ENCODE measurements at places on chromosomes 7 and 10. TPM values are rescaled to one million over a fixed set of nuclear protein-coding genes. Genes with fewer than 3 reads are reported as not detected.

NUPR2 gene
- not detected for total RNA-seq

NPTX2 gene
- not detected for total RNA-seq

PON3 gene
- total RNA-seq, result 0.32 TPM

PRRT4 gene
- 0.27 TPM for total RNA-seq

AKR1D1 gene
- total RNA-seq, result not detected

ASCC1 gene
- 57.7 TPM for total RNA-seq

CDH23 gene
- 1.4 TPM for total RNA-seq

ZNF736 gene
- total RNA-seq, result 24.6 TPM

GRCh38 chr10:46560952-46561351, 4.5 kb upstream of the GPRIN2 start:
- no peak overlapping the region for H3K4me3 ChIP-seq
- peaks cover 5% of the 10 kb centered on the region for H3K4me1 ChIP-seq
- DNase-seq, result no peak

DNA sequence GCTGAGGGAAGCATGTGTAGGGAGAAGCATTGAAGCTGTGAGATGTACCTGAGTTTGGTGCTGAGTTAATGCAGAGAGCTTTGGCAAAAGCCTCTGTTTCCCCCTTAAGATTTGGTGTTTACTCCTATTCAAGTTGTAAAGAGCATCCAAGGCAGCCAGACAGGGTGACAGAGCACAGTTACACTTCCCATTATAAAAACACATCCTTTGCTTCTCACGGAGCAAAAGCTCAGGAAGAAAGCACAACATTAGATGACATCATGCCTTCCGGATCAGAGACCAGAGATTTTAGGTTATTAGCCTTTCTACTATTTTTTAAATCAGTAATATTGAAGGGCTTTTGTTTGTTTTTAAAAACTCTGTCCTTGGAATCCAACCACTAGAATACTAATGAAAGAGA, 182.9 kb downstream of the DOCK4 start:
- no peaks in the 10 kb centered on the region for H3K4me1 ChIP-seq
- no peaks in the 10 kb centered on the region for H3K36me3 ChIP-seq
- H3K4me3 ChIP-seq, result no peak overlapping the region
- no peaks in the 10 kb centered on the region for H3K27me3 ChIP-seq

DNA sequence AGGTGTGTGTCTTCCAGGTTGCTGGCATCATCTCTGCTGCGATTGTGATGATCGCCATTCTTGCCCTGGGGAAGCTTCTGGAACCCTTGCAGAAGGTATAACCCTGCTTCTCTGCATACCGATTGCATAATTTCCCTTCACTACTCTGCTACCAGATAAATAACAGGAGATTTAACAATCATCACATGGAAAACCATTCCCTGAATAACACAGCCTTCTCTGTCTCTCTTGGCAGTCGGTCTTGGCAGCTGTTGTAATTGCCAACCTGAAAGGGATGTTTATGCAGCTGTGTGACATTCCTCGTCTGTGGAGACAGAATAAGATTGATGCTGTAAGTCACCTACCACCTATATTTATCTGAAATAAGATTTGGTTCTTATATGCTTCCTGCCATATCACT, 33.8 kb downstream of the SLC26A4 start:
- H3K36me3 ChIP-seq, result no peaks in the 10 kb centered on the region
- no peak overlapping the region for H3K4me3 ChIP-seq
- H3K27ac ChIP-seq, result no peak overlapping the region
- no peak for DNase-seq
- H3K4me1 ChIP-seq, result peaks cover 7% of the 10 kb centered on the region
- peaks cover 8% of the 10 kb centered on the region for H3K27me3 ChIP-seq

DNA sequence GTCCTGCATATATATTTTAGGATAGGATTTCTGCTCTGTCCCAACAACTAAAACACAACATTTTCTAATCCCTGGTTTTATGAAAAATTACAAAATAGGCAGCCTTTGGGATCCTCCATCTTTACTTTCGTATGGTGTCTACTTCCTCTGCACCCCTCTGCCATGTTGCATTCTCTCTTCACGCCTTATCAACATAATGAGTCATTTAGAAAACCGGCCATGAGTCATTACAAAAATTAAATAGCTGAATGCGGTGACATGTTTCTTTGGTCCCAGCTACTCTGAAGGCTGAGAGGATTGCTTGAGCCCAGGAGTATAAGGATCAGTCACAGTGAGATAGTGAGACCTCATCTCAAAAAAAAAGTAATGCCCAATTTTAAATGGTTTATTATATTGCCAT, 148.1 kb upstream of the CELF2 start:
- no peak overlapping the region for H3K27ac ChIP-seq
- no peak overlapping the region for H3K4me3 ChIP-seq
- H3K27me3 ChIP-seq, result peaks cover 23% of the 10 kb centered on the region
- no peaks in the 10 kb centered on the region for H3K4me1 ChIP-seq
- H3K36me3 ChIP-seq, result no peaks in the 10 kb centered on the region

GRCh38 chr7:74083928-74084721, 521 bp downstream of the LIMK1 start:
- peak; percentile 41 for DNase-seq
- no peaks in the 10 kb centered on the region for H3K27me3 ChIP-seq
- H3K4me1 ChIP-seq, result peaks cover 17% of the 10 kb centered on the region
- peak overlapping the region; percentile 85 for H3K4me3 ChIP-seq
- peaks cover 8% of the 10 kb centered on the region for H3K36me3 ChIP-seq

- peaks cover 2% of the 10 kb centered on the region for H3K27me3 ChIP-seq
- H3K27ac ChIP-seq, result no peak overlapping the region
- no peaks in the 10 kb centered on the region for H3K36me3 ChIP-seq
Observed at GRCh38 chr10:31646519-31646918, 282.1 kb downstream of the ARHGAP12 start.

DNA sequence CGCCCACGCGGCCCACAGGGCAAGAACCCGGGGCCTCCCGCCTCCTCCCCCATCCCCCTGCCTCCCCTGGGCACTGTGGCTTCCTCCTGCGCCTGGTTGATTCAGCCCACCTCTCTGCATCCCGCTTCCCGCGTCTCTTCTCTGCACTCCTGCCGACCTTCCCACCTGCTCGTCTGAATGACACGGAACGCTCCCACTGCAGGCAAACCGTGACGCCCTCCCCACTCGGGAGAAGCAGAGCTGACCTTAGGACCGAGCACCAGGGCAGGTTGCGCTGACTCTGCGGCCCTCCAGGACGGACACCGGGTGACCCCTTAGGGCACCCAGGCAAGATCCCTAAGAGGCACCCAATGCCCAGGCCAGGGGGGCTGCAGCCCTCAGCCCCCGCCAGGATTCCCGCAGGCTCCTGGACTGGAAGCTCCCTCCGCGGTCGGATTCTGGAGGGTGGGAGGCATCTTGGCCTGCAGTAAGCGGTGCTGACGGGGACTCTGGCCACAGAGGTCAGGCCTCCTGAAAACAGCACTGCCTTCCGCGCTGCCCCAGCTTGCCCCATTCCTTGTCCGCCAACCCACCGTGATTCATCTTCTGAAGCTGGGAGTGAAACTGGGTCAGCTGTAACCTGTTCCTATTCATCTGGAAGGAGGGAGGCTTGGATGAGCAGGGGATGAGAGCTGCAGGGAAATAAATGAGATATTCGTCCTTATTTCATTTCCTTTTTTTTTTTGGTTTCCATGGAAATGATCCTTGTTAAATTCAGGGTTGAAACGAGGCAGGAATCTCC, 990 bp downstream of the CALML3 start:
- H3K4me3 ChIP-seq, result no peak overlapping the region
- no peak overlapping the region for H3K27ac ChIP-seq
- no peaks in the 10 kb centered on the region for H3K27me3 ChIP-seq
- no peak for DNase-seq
- no peaks in the 10 kb centered on the region for H3K4me1 ChIP-seq
- no peaks in the 10 kb centered on the region for H3K36me3 ChIP-seq

DNA sequence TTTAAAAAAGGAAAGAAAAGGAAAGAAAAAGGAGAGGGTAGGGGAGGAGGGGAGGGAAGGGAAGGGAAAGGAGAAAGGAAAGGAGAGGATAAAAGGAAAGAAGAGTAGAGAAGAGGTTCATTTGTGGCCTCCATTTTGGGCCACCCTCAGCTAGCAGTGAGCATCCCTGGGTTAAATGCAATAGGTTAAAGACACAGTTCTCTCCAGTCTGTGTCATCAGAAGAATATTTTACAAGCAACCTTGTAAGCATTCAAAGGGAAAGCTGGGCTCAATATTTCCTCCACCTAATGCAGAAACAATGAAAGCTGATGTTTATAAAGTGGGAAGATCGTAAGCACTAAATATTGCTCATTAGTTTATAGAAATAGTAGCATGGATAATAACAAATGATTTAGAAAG, 219.1 kb upstream of the PITRM1 start:
- no peak overlapping the region for H3K27ac ChIP-seq
- no peaks in the 10 kb centered on the region for H3K36me3 ChIP-seq
- peaks cover 14% of the 10 kb centered on the region for H3K27me3 ChIP-seq
- DNase-seq, result no peak

GRCh38 chr10:33352175-33352574, 17.7 kb upstream of the NRP1 start:
- peaks cover 8% of the 10 kb centered on the region for H3K27me3 ChIP-seq
- H3K36me3 ChIP-seq, result no peaks in the 10 kb centered on the region
- DNase-seq, result no peak
- no peak overlapping the region for H3K4me3 ChIP-seq
- H3K4me1 ChIP-seq, result no peaks in the 10 kb centered on the region

- peaks cover 38% of the 10 kb centered on the region for H3K36me3 ChIP-seq
- no peak for DNase-seq
- H3K4me3 ChIP-seq, result no peak overlapping the region
- no peaks in the 10 kb centered on the region for H3K27me3 ChIP-seq
- no peak overlapping the region for H3K27ac ChIP-seq
- H3K4me1 ChIP-seq, result peaks cover 14% of the 10 kb centered on the region
Observed at GRCh38 chr10:5904227-5904626, 14.2 kb downstream of the FBH1 start.

GRCh38 chr10:10092581-10092980, 925.1 kb upstream of the CELF2 start:
- no peaks in the 10 kb centered on the region for H3K36me3 ChIP-seq
- H3K4me3 ChIP-seq, result no peak overlapping the region
